Foreskin fibroblast (primary cell): ENCODE measurements at places on chromosomes 1 and 21.

GRCh38 chr1:59183749-59184317 is 113.1 kb upstream of the FGGY start:
- DNase-seq: no peak

- DNase-seq: no peak
These were observed 57.6 kb downstream of the KCNAB2 start for GRCh38 chr1:6103111-6103853.

GRCh38 chr1:184820218-184820750 is 65.6 kb upstream of the EDEM3 start:
- no peak for DNase-seq

GRCh38 chr1:242524571-242525359 is at the start of gene PLD5:
Gene PLD5 (minus strand): TSS chr1:242524697.
- no peak for DNase-seq

DNA sequence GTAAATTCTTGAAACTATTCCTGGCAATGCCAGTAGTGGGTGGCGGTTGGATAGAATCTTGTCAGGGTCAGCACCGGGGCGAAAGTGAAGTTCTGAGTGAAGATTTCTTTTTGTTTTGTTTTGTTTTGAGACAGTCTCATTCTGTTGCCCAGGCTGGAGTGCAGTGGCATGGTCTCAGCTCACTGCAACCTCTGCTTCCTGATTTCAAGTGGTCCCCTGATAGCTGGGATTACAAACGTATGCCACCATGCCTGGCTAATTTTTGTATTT is 33.3 kb downstream of the PCNT start:
- no peak for DNase-seq
